ENCODE measurements at places on chromosomes 16 and 17.
A peak's percentile ranks its signal among the peaks of the same experiment; 100 is the strongest.

GRCh38 chr17:39628655-39629493 lies 2.1 kb downstream of the PPP1R1B start:
- DNase-seq: peak; percentile 77

GRCh38 chr17:73057196-73057595 lies 35.3 kb downstream of the SLC39A11 start:
- no peak for DNase-seq

DNA sequence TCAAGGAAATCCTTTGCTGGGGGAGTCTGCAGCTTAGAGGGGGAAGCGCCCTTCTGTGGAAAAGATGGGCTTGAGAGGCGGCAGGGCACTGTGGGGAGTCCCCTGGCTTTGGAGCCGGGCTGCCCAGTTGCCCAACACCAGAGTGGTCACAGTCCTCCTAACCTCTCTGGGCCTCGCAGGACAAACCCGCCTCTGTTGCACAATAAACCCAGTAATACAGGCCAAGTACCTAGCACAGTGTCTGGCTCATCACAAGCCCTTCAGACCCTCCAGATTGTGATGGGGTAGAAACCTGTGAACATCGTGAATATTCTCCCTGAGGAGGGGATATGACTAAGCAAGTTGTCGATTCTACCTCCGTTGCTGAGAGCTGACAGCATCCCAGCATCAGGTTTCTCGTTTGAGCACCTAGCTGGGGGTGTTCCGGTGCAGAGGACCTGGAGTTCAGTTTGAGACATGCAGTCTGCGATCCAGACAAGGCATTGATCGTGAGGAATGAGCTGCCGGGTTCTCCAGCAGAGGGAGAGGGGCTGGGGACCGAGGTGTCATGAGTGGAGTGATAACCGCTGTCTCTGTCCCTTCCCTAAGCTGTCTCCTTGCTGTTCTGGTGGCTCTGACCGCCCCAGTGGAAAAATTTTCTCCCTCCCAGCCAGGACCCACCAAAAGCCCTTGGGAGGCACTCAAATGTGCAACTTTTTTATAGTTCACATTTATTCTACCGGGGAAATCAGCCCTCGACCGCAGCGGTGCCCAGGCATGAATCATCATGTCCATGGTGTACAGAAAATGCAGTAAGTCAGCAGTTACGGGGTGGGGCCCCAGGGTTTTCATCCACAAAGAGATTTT lies 161.9 kb downstream of the WSCD1 start:
- peak; percentile 14 for DNase-seq

DNA sequence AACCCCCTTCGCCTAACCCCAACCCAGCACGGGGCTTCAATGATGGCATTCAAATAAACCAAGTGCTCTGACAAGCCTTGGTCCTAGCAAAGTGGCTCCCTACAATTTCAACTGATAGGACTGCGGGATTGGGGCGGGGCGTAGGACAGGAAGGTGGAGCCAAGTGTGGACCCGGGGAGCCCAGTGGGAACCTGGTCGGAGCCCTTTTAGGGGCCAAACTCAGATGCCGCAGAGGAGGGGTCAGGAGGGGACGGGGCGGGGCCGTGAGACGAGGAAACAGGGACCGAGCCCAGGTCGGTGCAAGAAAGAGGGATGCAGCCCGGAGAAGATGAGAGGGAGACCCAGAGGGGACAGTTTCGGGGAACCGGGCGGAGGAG lies 13.2 kb upstream of the CDIPT start:
- DNase-seq: no peak

DNA sequence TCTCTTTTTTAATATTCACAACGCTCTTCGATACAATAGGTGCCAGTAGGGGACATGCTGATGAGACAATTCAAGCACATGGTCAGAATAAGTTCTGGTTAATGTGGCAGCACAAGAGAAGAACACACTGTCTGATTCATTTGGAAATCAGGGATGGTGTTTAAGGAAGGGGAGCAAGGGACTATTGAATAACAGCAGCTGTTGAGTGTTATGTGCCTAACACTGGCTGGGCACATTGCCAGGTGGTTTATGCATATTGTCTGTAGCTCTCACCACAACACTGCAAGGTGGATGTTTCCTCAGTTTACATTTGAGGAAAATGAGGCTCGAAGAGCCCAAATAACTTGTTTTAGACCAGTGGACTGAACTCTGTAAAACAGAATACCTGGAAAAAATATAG lies 44.2 kb downstream of the LYRM9 start:
- peak; percentile 56 for DNase-seq

GRCh38 chr16:85137323-85138072 lies 25.2 kb upstream of the CIBAR2 start:
- no peak for DNase-seq

DNA sequence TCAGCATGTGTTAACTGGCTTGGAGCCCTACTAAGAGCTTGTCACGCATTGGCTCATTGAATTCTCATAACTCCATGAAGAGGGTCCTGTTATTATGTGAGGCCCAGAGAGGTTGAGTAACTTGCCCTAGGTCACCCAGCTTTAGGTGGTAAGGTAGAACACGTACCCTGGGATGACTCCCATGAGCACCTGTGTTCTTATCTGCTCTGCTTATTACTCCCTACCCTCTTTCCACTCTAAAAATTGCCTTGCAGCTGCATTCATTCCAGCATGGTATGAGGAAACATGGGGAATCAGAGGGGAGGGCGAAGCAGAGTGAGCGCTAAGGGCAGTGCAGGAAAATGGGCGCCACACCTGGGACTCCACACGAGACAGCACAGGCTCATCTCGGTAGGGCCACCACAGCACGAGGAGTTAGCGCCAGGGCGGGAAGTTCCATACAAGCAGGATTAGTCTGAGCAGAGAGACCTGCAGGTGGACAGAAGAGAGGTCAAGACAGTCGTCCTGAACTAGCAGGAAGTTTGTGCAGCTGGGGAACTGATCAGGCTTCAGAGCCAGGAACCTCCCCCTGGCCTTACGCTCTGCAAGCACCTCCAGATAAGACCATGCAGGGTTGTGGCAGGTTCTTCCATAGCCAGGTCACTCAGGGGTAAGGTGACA lies 10.1 kb downstream of the COPZ2 start:
- DNase-seq: no peak

GRCh38 chr16:8108991-8109509 lies 481.3 kb downstream of the TMEM114 start:
- peak; percentile 8 for DNase-seq

- DNase-seq: no peak
Observed at GRCh38 chr17:57924677-57925076, 30.5 kb downstream of the CUEDC1 start.

- DNase-seq: no peak
Observed at GRCh38 chr16:3861808-3862451, 18.6 kb downstream of the CREBBP start.

- DNase-seq: no peak
Observed at GRCh38 chr16:50462793-50463507, 85.2 kb upstream of the NKD1 start.

DNA sequence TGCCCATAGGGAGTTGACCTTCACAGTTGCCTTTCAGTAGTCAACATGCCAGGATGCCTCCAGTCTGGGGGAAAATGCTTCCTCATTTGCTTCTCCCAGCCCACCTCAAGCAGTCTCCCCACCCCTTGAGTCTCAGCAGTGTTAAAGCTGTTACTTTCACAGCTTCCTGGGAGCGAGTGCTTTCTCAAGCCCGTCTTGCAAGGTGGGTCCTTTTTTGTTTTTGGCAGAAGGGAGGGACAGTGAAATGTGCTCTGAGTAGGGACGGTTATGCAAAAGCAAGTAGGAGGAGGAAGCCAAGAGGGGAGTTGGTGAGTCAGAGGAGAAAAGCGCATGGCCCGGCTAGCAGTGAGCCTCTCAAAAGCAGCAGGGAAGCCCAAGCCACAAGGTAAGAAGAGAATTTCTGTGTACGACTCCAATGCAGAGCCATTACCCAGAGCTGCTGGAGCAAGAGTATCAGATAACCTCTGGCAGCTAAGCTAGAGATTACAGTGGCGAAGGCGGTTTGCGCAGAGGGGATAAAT lies at the start of gene CHST4:
TSS of gene CHST4 (plus strand) at position 316 of the 521 bp plus-strand sequence. CDS start 10,252 bp downstream, outside the sequence.
- peak; percentile 23 for DNase-seq

- DNase-seq: no peak
Observed at GRCh38 chr17:760371-760770, 8.3 kb upstream of the GEMIN4 start.

DNA sequence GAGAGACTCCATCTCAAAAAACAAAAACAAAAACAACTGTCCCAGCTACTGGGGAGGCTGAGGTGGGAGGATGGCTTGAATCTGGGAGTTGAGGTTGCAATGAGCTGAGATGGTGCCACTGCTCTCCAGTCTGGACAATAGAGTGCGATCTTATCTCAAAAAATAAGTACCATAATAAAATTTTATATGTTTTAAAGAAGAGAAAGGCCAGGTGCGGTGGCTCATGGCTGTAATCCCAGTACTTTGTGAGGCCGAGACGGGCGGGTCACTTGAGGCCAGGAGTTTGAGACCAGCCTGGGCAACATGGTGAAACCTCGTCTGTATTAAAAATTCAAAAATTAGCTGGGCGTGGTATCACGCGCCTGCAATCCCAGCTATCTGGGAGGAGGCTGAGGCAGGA lies 11.4 kb downstream of the RPUSD1 start:
- DNase-seq: no peak

- DNase-seq: no peak
Observed at GRCh38 chr16:88023366-88023765, 72.1 kb downstream of the BANP start.

- DNase-seq: no peak
Observed at GRCh38 chr17:67215991-67216421, 29.0 kb downstream of the HELZ start.

- no peak for DNase-seq
Observed at GRCh38 chr17:6501359-6501758, 55.0 kb downstream of the PITPNM3 start.

DNA sequence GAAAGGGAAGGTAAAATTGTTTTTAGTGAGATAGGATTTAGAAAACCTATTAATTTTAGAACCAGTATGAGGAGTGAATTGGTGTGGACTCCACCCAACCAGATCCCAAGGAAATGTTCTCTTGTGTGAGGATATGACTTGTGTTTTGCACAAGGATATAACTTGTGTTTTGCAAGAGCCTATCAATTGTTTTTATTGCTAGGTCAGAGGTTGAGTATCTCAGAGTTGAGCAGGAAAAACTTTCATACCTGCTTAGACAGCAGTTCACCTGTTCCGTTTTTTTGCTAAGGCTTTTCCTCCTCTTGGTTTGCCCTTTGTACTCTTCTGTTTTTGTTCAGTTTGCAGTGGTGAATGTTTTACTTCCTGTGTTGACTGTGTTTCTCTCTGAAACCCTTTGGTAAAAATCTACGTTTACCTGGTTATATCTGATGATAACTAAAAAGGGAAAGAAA lies 5.1 kb downstream of the NBR1 start:
- DNase-seq: no peak

GRCh38 chr16:79600638-79601091 lies at the start of gene MAF:
Gene MAF (minus strand): TSS chr16:79600737. CDS start chr16:79599902, 835 bp downstream.
- DNase-seq: peak; percentile 74
